ENCODE measurements at places on chromosomes 7 and 10.

GRCh38 chr10:37003126-37003525 lies 122.3 kb upstream of the ANKRD30A start:
- no peak for DNase-seq

DNA sequence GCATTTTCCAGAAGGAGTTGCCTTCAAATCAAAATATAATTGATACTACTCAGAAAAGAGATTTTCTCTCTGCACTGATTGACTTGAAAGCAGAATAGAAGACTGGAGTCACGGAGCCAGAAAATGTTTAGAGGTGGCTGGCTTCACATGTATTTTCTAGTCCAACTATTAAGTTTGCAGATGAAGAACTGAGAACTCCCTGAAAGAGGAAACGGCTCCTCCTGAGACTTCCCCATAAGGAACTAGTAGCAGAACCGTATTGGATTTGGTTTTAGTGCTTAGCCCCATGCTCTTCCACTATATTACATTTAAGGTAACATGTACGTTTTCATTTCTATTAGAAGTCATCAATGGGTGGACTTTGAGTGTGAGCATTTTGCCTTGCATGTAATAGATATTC lies 946.3 kb downstream of the CNTNAP2 start:
- no peak for DNase-seq

DNA sequence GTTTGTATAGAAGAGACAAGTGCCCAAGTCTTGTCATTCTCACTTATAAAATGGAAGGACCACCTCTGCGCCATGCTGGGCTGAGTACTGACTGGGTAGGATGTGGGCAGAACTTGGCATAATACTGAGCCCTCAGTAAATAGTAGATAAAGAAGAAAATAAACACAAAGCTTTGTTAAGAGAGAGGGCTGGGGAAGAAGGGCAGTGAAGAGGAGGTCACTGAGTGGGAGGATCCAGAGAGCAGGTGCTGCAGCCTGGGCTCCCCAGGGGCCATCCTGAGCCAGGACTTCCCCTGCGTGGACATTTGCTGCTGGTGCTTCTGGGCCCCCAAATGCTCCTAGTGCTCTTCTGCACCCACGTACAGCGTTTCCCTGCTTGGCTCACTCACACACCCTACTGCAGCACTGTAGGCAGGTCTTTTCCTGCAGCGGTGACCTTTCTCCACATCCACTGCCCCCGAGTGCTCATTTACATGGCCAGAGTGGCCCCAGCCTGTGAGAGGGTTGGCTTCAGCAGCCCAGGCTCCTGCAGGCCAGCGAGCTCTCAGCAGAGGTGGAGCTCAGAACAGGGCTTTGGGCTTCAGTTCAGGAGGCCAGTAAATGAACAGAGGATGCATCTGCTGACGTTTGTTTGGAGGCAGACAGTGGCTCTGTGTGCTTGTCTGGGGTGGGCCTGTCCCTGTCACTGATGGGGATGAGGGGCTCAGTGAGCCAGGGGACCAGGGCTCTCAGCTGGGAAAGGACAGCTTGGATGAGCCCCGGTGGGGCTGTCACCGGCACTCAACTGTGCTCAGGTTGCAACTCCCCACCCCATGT lies 164.6 kb downstream of the ADARB2 start:
- DNase-seq: no peak

- DNase-seq: no peak
These were observed 34.2 kb upstream of the DDC start for GRCh38 chr7:50599385-50599784.

- DNase-seq: no peak
These were observed 108.9 kb downstream of the NKX6-2 start for GRCh38 chr10:132677096-132677472.

DNA sequence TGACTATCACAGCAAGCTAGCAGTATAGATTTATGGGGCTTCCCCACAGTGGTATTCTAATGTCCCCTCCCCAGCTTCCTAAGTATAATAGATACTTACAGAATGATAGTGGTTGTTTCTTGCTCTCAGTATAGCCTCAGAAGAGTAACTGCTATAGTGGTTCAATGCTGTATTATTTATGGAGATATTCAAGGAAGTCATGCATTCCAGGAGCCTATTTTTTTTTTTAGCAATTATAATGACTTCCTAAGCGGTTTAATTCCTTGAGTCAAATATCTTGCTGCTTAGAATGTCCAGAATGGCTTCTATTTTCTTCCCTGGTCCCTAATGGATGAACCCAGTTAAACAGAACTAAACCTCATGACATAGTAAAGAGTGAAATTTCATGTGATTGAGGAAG lies 451.5 kb upstream of the SEMA3D start:
- DNase-seq: no peak

GRCh38 chr7:54878339-54878738 lies 119.3 kb upstream of the SEC61G start:
- DNase-seq: no peak

- DNase-seq: no peak
These were observed 560 bp downstream of the CPA4 start for GRCh38 chr7:130293521-130293920.

- DNase-seq: no peak
These were observed 303.8 kb downstream of the KCNMA1 start for GRCh38 chr10:77333610-77334340.

- DNase-seq: no peak
These were observed 641.2 kb downstream of the SDK1 start for GRCh38 chr7:3942276-3942675.

DNA sequence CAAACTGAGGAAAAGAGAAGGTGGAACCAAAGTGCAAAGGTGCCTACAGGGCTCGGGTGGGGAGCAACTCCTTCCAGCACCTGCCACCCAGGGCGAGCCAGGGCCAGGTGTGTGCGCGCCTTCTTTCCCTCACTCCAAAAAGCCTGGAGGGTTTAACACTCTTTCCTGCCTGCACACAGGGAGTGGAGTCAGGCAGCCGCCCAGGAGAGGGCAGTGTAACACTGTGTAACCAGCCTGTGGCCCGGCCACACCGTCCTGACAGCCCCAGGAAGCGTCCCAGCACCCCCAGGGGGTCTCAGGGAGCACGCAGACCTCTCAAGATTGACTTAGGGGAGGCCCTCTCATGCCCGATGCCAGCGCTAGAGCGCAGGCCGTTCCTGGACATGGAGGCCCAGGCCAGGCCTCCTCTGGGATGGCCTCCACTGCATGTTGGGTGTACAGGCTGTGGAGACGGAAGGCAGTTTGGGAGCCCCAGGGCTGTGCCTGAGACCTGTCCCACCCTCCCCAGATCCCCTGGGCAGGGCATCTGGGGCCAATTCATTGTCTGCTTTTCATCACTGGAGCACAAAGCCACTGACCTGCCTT lies 13.4 kb downstream of the BRI3 start:
- peak; percentile 38 for DNase-seq

DNA sequence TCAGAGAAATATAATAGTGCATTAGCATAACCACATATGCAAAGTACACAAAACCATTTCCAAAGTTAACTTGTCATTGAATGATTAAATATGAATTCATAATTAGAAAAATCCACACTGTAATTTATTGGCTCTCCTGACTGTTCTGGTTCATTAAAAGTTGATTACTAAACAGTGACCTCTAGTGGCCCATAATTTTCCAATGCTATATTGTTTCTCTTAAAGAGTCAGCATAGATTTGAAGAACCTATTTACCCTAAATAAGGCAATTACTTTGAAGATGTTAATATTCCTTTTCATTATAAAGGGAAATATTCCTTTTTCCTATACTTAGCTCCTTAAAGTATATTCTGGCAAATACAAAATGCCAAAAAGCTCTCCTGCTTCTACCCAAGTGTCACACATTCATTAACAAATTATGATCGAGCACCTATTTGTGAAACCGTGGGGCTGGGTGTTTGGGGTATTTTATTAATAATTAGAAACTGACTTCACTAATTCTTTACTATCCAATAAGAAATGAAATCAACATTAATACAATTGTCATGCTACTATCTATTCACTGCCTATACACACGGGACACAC lies 86.2 kb downstream of the HIBADH start:
- DNase-seq: peak; percentile 42

DNA sequence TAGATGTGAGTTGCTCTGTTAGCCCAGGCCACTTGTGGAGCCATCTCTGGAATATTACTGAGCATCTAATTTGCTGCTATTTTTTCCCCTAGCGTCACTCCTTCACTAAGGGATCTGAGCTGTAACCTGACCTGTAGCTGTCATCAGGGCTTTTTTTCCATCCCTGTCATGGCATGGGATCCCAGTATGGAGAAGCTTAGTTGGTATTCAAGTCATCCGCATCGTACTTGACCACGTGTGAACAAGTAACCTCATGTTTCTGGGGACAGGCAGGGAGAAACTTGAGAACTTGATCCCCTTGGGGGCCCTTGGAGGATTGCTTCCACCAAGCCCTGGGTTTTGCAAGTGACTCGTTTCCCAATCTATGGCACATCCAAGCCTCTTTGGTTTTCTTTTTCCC lies 474.4 kb upstream of the GALNT17 start:
- no peak for DNase-seq

DNA sequence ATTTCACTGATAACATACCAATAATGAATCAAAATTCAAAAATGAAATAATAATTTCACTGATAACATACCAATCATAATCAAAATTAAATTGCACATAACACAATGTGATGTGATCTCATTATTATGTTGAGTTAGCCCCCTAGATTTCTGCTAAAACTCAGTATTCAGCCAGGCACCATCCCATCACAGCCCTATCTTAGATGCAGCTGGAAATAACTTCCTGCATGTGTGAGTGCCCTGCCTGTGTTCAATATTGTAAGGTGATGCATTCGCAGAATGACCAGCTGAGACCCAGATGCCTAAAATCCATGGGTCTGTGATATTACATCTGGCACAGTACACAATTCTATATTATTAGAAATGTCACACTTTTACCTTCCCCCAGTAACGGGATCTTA lies 142.4 kb downstream of the CALCR start:
- DNase-seq: no peak

DNA sequence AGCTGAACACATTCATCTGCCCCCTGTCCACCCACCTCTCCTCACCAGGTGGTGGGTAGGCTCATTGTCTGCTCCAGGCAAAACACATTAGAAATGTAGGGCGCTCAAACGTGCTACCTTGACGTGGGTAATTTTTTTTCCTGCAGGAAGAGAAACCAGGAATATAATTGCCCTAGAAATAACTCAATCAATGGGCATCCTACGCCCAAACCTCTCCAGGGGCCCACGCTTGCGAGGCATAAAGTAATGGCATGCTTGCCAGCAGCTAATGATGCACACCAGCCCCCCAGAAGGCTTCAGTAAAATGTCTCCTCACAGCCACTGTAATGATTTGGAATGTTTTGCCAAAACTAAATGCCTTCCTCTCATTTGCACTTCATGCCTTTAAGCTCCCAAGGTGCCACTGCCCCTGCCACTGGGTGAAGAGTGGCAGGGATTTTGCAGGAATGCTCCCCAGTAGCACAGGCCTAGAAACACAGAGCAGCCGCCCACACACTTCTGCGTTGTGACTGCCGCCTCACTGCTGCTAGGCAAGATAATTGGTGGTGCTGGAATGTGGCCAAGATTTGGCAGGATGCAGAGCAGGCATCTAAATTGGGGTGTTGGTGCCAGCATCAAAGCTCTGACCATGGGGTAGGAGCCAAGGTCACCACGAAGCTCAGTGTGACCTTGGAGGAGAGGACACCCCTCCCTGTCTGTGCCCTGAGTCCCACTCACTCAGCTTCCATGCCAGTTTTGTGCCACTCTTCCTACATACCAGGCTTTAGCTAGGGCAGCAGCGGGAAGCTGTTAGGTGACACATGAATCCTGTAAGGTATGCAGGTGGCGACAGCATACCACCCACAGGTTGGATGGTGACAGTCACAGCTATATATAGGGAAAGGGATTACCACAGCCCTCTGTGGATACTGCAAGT lies 48.7 kb upstream of the PPP1R3C start:
- DNase-seq: no peak

- DNase-seq: no peak
These were observed 153.4 kb downstream of the SGMS1 start for GRCh38 chr10:50470345-50470744.

DNA sequence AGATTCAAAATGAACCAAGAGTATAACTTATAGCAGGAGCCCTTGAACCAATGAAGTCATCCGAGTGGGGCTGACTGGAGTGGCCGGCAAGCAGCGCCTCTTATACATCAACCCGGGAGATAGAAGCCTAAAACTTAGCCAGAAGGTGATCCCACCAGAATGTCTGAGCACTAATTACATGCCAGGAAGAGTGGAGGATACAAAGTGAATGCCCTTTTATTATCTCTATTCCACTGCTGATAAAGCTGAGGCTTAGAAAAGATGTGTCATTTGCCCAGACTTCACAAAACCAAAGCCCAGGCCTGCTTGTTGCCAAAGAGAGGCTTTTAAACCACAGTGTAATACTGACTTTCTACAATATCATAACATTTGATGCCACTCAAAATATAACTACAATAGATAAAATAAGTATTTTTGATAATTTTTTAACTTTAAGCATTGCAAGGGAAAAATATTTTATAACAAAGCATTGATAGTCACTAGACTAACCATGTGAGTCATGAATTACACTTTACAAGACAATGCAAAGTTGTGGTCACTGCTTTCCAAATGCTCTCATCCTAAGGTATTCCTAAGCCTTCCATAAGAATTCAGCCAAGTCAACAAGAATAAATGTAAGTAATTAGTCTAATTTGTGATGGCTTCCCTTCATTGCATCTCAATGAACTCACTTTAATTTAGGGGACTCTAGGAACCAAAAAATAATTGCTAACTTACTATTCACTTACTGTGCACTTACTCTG lies 58.6 kb upstream of the ARID5B start:
- DNase-seq: no peak
